Activated CD4-positive, alpha-beta T cell treated with anti-CD3 and anti-CD28 coated beads, Interleukin-2, amount 50 U/mL, for 16 hours (primary cell): ENCODE measurements at places on chromosomes 2 and 18.

- no peak for DNase-seq
These were observed 141.4 kb downstream of the KCTD1 start for GRCh38 chr18:26406854-26407517.

- DNase-seq = no peak
These were observed 152.2 kb upstream of the VRK2 start for GRCh38 chr2:57894381-57894780.

DNA sequence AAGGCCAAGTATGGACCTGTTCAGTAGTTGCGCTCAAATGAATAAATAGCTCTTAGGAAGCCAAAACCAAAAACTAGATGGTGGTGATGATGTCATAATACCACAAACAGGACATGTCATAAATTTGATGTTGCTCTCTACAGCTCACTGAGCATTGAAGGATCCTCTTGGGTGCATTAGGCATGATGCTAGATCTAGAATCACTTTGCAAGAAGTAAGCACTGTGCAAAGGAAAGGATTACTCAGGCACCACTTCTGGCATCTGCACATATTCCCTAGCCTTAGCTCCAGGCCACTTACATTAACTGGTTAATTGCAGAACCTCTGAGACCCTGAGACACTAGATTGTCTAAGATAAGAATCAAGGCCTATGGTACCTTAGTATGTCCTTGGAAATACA, 58.0 kb downstream of the LRRTM1 start:
- DNase-seq = no peak

DNA sequence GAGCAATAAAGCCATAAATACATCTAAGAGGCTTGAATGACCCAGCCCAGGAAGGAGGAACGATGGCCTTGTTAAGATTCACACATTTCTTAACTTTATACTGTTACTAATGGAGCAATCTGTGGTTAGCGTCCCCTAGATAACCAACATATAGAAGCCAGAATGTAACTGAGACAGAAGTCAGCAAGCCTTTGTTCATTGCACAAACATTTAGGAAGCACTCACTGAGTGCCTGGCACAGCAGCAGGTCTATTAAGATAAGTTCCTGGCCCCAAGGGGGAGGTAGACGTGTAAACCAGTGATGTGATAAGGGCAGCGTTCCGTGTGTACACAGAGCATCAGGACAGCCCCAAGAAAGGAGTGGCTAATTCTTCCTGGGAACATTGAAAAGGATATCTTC, 63.6 kb upstream of the ATL2 start:
- no peak for DNase-seq

GRCh38 chr2:73830871-73831401, 2.2 kb downstream of the STAMBP start:
- peak; percentile 83 for DNase-seq

DNA sequence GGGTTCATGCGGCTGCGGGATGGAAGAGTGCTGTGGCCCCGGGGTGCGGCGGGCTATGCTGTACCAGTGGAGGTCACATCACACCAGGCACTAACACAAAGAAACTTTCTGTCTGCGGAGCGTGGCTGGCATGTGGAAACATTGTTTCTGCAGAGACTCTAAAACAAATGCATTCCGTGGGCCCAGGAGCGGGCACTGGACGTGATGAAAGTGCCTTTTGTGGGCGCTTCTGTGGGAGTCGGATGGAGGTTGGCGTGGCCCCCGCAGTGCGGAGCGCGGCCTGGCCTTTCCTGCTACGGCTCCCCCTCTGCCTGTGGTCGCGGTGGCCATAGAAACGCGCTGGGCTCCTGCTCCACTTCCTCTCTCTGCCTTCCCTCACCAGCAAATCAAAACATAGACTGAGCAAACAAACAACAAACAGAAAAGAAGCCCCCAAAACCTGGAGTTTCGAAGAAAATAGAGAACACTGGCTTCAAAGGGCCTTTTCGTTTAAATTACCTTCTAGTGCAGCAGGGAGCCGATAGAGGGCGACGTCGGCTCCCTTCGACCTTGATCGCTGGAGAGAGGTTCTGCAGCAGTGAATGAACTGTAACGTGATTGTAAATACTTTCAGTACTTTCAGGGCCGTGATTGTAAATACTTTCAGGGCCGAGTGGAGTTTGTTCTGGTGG, 51.4 kb downstream of the KIF5C start:
- DNase-seq = peak; percentile 63

DNA sequence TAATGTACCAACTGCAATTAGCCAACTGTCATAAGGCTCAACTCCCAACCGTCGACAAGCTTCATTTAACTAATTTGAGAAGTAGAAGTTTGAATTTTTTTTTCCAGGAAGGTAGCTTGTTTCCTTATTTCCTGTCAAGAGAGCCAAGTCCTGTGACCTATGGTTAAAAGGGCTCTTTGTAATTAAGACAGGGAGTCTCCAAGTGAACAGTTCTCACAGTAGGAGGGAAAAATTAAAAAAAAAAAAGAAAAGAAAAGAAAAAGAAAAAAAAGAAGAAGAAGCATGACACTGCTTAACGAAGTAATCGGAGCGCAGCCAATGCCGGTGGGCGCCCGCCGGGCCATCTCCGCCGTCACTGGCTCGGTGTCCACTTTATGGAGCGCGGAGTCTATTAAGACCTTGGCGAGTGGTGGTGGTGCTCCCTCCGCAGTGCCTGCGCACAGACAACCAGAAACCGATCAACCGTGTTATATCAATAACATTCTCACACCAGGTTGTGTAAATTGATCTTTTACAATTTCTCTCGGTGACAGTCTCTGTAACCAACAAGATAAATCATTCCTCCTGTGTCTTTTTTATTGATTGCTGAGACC, 197.2 kb upstream of the POU3F3 start:
- no peak for DNase-seq

GRCh38 chr2:72743481-72743880, 82.4 kb downstream of the EXOC6B start:
- DNase-seq = no peak

DNA sequence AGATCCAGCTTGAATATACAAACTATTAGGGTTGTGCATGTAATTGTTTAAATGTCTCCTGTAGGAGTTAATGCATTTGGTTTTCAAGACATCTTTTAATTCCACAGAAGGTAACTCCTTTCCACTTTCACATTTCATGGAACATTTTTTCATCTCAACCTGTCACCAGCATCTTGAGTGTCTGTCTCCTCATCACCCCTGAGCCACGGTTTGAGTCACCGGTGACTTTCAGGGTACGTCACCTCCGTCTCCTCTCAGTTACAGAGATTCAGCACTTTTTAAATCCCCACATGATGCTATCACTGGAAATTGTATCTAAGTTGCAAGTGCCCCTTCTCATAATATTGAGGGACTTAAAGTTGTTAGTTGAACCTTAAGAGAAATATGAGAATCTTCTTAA, 25.3 kb downstream of the GPR55 start:
- DNase-seq = peak; percentile 79

DNA sequence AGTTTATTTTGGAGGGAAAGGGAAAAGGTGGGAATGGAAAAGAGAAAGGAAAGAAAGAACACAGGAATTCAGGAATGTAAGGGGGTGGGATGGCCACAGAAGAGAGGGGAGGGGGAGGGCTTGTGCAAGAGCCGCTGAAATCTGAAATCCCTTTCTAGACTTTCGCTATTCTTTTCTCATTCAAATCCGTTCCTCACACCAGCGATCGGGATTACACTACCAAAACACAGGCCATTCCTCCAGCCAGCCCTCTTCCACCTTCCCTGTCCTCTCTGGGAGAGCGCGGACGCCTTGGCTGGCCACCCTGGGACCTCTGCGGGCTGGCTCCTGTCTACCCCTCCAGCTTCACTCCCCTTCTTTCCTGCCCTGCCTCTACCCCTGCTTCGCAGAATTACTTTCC, 102.3 kb downstream of the CDCA7 start:
- no peak for DNase-seq

DNA sequence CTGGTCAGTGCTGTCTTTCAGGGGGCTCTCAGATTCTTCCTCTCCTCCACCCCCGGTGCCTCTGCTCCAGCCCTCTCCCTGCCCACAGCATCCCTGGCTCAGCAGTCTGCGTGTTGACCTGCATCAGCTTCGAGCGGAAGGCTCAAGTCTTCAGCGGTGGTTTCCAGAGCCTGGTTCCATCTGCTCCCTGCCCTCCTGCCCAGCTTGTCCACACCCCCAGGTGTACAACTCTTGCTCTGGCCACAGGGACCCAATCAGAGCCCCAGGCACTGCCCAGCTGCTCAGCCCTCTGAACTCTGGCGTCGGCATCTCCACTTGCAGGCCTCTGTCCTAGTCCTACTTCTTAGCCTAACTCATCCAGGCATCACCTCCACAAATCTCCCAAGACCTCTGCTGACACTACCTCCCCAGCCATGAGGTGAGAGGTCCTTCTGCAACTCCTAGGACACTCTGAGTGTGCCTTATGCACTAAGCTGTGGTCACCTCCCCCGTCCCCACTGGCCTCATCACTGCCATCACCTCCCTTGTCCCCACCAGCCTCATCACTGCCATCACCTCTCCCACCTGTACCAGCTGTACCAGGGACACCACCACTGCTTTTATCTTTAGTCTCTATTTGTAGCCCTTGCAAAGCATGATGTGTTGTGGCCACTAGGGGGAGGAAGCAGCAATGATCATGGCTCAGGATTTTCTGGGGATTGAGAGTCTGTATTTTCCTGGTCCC, 60.9 kb downstream of the EDAR start:
- DNase-seq = peak; percentile 28

GRCh38 chr18:12287684-12288402, 20.2 kb upstream of the TUBB6 start:
- no peak for DNase-seq

DNA sequence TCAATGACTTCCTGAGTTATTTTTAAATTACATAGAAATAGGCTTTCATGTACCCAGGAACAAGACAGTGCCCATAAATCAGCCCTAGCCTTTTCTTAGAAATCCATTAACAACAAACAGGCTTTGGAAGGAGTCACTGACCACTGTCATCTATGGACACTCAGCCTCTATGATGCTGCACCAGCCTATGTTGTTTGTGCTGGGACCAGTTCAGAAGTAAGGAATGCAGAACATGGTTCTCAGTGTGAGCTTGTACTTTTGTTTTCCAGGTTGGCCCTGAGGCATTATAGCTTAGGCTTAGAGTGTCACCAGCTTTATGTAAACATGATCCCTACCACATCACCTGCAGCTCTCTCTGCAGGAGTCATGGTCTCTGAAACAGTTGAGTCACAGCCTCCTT, 335.7 kb upstream of the CDH7 start:
- DNase-seq = no peak

- no peak for DNase-seq
These were observed 40.6 kb upstream of the EPAS1 start for GRCh38 chr2:46256563-46257142.

DNA sequence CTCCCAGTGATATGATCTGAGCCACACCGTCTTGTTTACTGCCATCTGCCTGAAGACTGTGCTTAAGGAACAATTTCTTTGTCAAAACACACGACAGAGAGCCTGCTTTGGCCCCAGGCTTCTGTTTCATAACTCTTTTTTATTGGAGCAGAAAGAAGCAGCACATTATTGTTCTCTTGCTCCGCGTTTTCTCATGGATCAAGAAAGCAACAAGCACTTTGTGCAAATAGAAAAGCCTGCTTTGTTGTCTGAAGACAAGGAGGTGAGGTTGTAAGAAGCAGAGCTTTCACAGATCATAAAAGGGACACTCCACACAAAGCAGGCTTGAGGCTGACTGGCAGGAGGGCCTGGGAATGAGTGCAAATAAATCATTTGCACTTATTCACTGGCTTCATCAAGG, 118.3 kb upstream of the FAM136A start:
- no peak for DNase-seq

DNA sequence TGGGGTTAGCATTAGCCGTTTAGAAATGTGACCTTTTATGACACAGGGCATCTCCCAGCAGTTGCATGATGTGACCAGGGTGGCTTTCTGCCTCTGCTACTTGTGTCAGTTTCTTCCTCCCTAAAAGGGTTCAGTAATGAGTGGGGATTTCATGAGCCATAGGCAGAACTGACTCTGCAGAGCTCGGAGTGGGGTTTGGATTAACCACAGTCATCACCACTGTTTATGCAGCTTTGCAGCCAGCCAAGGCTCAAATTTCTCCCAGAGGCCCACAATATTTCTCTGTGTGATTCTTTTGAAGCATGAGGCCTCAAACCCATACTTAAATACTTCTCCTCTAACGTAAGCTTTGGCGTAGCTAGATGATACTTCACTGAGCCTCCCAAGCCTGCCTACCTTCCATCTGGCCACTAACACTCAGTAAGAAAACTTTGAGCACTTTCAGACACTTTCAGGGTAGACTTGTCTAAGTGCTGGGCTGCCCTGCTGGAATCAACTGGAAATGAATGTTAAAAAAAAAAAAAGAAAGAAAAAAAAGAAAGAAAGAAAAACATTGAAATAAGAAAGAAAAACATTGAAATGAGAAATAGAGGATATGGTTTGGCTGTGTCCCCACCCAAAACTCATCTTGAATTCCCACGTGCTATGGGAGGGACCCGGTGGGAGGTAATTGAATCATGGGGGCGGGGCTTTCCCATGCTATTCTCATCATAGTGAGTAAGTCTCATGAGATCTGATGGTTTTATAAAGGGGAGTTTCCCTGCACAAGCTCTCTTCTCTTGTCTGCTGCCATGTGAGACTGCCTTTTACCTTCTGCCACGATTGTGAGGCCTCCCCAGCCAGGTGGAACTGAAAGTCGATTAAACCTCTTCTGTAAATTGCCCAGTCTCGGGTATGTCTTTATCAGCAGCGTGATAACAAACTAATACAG, 11.5 kb upstream of the LAPTM4A start:
- no peak for DNase-seq

- no peak for DNase-seq
These were observed 68.3 kb upstream of the MAPRE2 start for GRCh38 chr18:34972765-34973414.

GRCh38 chr18:24535527-24536295, 75.3 kb downstream of the HRH4 start:
- DNase-seq = no peak

GRCh38 chr2:197853549-197853948, 49.2 kb downstream of the PLCL1 start:
- no peak for DNase-seq

- peak; percentile 45 for DNase-seq
These were observed 12.9 kb upstream of the GAL3ST2 start for GRCh38 chr2:241763551-241764274.

DNA sequence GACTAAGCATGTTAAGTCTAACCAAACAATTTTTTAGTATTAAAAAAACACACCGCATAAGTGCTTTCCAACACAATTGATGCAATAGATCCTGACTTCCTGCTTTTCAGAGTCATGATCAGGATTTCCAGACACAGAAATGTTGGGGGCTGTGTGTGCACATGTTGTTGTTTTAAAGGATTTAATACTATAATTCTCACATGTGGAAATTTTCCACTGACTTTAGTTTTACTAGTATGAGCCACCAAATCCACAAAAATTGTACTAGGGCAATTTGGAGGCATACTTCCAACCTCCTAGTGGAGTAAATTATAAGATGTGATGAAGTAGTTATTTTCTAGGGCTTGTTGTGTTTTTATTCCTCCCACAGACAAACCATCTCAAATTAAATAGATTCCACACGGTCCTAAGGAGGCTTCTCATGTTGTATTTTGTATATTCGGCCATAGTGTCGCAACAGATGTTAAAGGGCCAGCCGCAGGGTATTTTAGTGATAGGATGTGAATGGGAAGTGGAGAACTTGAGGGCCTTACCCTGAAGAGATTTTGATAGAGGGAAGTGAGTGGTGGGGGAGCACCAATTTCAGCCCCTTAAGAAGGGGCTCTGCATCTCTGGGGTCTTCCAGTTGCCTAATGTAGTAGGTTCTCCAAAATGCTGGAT, 108.9 kb upstream of the KLF7 start:
- no peak for DNase-seq

- DNase-seq = no peak
These were observed 301.3 kb downstream of the HRH4 start for GRCh38 chr18:24761765-24762164.

- DNase-seq = no peak
These were observed 6.8 kb upstream of the CIB4 start for GRCh38 chr2:26647981-26648380.
